ENCODE measurements at places on chromosomes 2 and 18.

DNA sequence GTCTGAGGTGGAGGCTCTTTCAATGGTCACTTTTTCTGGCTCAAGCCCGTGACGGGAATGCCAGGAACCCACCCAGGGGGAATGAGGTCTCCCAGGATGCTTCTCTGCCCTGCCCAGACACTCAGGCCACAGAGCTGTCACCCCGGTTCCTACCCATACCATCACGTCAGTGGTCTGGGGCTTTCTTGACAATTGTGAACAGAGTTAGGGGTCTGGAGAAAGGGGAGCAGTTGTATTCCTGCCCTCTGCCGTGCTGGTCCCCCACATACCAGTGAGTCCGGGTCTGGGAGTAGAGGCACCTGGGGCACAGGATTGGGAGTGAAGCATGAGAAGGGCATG is 97.2 kb downstream of the B3GNT2 start:
- no peak overlapping the region for H3K4me3 ChIP-seq
- no peak for DNase-seq
- H3K4me1 ChIP-seq: peaks cover 7% of the 10 kb centered on the region
- no peaks in the 10 kb centered on the region for H3K27me3 ChIP-seq

- DNase-seq: no peak
- H3K4me3 ChIP-seq: no peak overlapping the region
- H3K27ac ChIP-seq: no peak overlapping the region
- no peaks in the 10 kb centered on the region for H3K27me3 ChIP-seq
- no peaks in the 10 kb centered on the region for H3K4me1 ChIP-seq
- H3K36me3 ChIP-seq: no peaks in the 10 kb centered on the region
Observed at GRCh38 chr2:20404950-20405349, 41.9 kb upstream of the RHOB start.

DNA sequence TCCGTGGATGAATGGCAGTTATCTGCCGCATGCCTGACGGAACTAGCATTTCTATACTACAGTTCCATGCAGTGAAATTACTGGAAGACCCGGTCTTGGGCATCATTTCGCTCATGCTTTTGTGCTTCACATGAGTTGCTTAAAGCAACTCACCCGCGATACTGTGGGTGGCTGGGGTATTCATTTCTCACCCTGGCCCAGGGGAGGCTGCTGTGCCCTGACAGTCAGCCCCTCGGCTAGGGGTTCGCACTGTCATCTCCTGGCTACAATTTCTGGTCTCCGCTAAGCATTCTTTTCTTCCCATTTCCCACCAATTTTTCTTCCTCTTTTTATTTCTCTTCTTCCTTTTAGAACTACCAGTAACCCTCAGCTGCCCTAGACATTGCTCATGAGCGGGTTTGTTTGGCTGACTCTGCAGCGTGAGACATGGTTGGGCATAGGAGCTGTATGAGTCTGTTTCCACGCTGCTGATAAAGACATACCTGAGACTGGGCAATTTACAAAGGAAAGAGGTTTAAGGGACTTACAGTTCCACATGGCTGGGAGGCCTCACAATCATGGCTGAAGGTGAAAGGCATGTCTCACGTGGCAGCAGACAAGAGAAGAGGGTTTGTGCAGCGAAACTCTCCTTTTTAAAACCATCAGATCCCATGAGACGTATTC is 16.5 kb upstream of the CNDP2 start:
- no peaks in the 10 kb centered on the region for H3K36me3 ChIP-seq
- no peaks in the 10 kb centered on the region for H3K27me3 ChIP-seq
- no peak overlapping the region for H3K27ac ChIP-seq
- H3K4me1 ChIP-seq: no peaks in the 10 kb centered on the region

DNA sequence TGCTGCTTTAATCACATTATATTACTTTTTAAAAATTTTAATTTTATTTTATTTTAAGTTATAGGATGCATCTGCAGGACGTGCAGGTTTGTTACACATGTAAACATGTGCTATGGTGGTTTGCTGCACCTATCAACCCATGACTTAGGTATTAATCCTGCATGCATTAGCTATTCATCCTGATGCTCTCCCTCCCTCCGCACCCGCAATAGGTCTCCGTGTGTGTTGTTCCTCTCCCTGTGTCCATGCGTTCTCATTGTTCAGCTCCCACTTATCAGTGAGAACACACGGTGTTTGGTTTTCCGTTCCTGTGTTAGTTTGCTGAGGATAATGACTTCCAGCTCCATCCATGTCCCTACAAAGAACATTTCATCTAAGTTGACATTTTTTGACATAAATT is 283.2 kb downstream of the CYRIA start:
- H3K27me3 ChIP-seq: no peaks in the 10 kb centered on the region
- no peak overlapping the region for H3K4me3 ChIP-seq
- no peak for DNase-seq
- no peaks in the 10 kb centered on the region for H3K36me3 ChIP-seq
- peaks cover 3% of the 10 kb centered on the region for H3K4me1 ChIP-seq

GRCh38 chr2:207319316-207319715 is 153.6 kb upstream of the KLF7 start:
- no peaks in the 10 kb centered on the region for H3K4me1 ChIP-seq
- no peak overlapping the region for H3K27ac ChIP-seq
- H3K27me3 ChIP-seq: no peaks in the 10 kb centered on the region
- H3K4me3 ChIP-seq: no peak overlapping the region

GRCh38 chr18:49177071-49177470 is 226.3 kb upstream of the SMAD7 start:
- H3K4me3 ChIP-seq: no peak overlapping the region
- no peak overlapping the region for H3K27ac ChIP-seq
- DNase-seq: no peak
- H3K27me3 ChIP-seq: no peaks in the 10 kb centered on the region

DNA sequence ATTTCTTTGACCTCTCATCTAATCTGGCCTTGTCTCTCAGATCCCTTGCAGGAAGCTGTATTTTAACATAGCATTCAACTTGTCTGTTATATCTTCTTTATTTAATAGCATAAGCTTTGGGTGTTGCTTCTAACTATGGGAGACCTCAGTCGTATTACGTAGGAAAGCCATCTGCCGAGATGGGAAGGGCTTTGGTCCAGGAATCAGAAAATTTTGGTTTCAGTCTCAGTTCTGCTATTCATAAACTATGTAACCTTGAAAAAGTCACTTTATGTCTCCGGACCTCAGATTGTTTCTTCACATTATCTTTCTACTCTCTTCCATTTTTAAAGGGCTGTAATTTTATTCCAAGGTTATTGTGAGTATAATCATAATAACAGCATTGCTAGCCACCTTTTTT is 297.7 kb downstream of the SATB2 start:
- H3K27ac ChIP-seq: no peak overlapping the region
- H3K4me3 ChIP-seq: no peak overlapping the region
- H3K4me1 ChIP-seq: no peaks in the 10 kb centered on the region
- H3K27me3 ChIP-seq: no peaks in the 10 kb centered on the region
- H3K36me3 ChIP-seq: no peaks in the 10 kb centered on the region

- DNase-seq: no peak
- peaks cover 90% of the 10 kb centered on the region for H3K36me3 ChIP-seq
- no peak overlapping the region for H3K27ac ChIP-seq
Observed at GRCh38 chr2:181900007-181900651, 8.6 kb downstream of the ITPRID2 start.

- no peaks in the 10 kb centered on the region for H3K27me3 ChIP-seq
- no peak overlapping the region for H3K4me3 ChIP-seq
- no peaks in the 10 kb centered on the region for H3K4me1 ChIP-seq
- no peaks in the 10 kb centered on the region for H3K36me3 ChIP-seq
Observed at GRCh38 chr2:234178330-234179030, 128.0 kb downstream of the SPP2 start.

DNA sequence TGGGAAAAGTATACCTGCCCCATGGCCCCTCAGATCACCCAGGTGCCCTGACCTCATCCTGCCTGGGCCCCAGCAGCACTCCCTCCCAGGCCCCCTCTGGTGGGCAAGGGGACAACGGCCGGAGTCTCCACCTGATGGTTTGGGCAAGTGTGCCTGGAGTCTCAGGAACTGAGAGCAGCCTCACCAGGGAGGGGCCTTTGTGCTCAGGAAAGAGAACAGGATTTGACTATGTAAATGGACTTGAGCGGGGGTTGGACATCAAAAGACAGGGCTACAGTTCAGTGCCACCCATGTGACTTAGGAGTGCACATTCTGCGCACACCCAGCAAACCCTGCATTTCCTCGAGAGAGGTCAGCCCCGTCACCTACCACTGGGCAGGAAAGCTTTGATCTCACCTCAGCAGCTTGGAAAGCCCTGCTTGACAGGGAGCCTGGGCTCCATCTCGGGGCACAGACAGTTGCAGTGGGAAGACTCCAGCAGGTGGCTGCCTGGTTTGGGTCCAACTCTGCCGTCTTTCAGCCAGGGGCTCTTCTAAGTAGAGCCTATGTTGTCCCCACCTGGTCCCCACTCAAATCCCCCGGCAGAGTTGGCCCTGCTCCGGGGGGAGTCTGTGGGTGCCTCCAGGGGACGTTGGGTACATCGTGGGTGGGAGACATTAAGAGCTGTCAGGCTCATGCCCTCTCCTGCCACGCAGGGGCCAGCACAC is 3.3 kb downstream of the INPP5D start:
- peak overlapping the region; percentile 92 for H3K27ac ChIP-seq
- H3K4me1 ChIP-seq: peaks cover 13% of the 10 kb centered on the region
- DNase-seq: no peak

- no peak overlapping the region for H3K4me3 ChIP-seq
- DNase-seq: peak; percentile 45
- no peaks in the 10 kb centered on the region for H3K27me3 ChIP-seq
- no peaks in the 10 kb centered on the region for H3K36me3 ChIP-seq
- no peak overlapping the region for H3K27ac ChIP-seq
Observed at GRCh38 chr2:64359892-64360657, 93.9 kb upstream of the LGALSL start.

GRCh38 chr2:164145093-164145987 is 409.5 kb upstream of the FIGN start:
- no peaks in the 10 kb centered on the region for H3K27me3 ChIP-seq
- H3K4me3 ChIP-seq: no peak overlapping the region
- H3K4me1 ChIP-seq: no peaks in the 10 kb centered on the region
- no peaks in the 10 kb centered on the region for H3K36me3 ChIP-seq
- no peak overlapping the region for H3K27ac ChIP-seq

GRCh38 chr18:73980289-73980979 is 167.2 kb downstream of the FBXO15 start:
- no peak for DNase-seq
- no peak overlapping the region for H3K4me3 ChIP-seq
- no peaks in the 10 kb centered on the region for H3K36me3 ChIP-seq
- no peaks in the 10 kb centered on the region for H3K27me3 ChIP-seq

- peaks cover 7% of the 10 kb centered on the region for H3K4me1 ChIP-seq
- no peaks in the 10 kb centered on the region for H3K36me3 ChIP-seq
- H3K4me3 ChIP-seq: no peak overlapping the region
- no peak overlapping the region for H3K27ac ChIP-seq
Observed at GRCh38 chr2:64727843-64728463, 74.2 kb upstream of the SERTAD2 start.

DNA sequence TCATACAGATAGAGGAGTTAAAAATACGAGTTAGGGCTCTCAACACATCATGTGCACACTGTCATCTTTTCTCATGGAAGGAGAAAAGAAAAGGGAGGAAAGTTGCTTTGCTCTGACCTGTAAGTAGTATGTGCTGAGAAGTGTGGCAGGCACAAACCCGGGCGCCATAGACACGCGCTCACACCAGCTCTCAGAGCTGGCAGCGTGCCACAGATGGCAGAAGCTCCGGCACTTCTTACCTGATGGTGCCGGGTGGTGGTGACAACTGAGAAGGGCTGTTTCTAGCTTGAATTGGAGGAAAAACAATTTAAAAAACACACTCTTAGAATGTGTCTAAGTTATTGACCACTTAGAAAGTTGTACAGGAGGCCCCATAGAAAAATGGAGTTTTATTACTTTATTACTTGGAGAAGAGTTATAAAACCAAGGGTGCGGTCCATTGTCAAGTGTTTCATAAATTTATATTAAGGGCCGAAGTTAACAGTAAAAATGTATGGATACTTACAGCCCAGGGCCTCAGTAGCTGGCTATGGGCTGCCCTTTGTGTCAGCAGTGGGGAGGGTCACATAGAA is 92.2 kb downstream of the DPP4 start:
- H3K36me3 ChIP-seq: no peaks in the 10 kb centered on the region
- no peak overlapping the region for H3K27ac ChIP-seq
- H3K27me3 ChIP-seq: no peaks in the 10 kb centered on the region
- DNase-seq: no peak
- H3K4me1 ChIP-seq: no peaks in the 10 kb centered on the region

DNA sequence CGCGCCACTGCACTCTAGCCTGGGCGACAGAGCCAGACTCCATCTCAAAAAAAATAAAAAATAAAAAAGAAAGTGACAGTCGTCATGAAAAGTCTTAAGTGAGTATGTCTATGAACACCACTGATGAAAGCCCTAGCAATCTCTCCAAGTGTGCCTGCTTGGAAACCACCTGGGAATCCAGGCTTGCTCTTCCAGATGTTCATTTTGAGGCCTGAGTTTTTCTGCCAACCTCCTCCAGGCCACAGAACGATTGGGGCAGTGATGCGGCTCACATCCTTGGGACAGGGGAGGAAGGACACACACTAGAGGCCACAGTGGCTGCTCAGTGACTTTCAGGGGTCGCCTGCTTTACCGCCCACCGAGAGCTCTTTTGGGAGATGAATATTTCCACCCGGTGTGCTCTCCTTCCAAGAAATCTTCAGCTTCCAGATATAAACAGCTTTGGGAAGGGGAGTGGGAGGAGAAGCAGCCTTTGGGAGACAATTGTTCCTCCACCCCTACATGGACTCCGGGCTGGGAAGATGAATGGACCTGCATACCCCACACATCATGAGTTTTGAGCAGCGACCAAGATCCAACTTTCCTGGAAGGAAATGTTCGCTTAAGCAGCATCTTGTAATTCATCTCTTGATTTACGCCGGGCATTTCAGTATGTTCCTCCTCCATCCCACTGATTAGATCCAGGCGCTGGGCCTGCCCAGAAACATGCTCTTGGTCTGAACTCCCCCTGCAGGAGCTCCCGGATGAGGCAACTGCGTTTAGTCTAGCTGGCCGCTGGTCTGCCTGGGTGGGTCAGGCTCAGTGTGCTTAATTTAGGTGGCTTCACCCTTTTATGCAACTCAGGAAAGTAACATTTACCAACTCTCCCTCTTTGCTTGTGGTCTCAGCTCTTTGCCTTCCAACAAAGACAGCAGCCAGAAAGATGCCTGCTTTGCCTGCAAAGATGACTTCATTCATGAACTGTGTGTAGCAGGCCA is 6.2 kb upstream of the ARMC9 start:
- H3K36me3 ChIP-seq: no peaks in the 10 kb centered on the region
- H3K27ac ChIP-seq: peak overlapping the region; percentile 86
- no peaks in the 10 kb centered on the region for H3K27me3 ChIP-seq
- peak; percentile 85 for DNase-seq

- no peaks in the 10 kb centered on the region for H3K27me3 ChIP-seq
- no peaks in the 10 kb centered on the region for H3K36me3 ChIP-seq
- H3K4me1 ChIP-seq: no peaks in the 10 kb centered on the region
Observed at GRCh38 chr2:46530639-46531038, 51.3 kb downstream of the TMEM247 start.
